Cerebellum (tissue), 4 donors: ENCODE measurements at places on chromosomes 6 and 20.
A peak's percentile ranks its signal among the peaks of the same experiment; 100 is the strongest.

DNA sequence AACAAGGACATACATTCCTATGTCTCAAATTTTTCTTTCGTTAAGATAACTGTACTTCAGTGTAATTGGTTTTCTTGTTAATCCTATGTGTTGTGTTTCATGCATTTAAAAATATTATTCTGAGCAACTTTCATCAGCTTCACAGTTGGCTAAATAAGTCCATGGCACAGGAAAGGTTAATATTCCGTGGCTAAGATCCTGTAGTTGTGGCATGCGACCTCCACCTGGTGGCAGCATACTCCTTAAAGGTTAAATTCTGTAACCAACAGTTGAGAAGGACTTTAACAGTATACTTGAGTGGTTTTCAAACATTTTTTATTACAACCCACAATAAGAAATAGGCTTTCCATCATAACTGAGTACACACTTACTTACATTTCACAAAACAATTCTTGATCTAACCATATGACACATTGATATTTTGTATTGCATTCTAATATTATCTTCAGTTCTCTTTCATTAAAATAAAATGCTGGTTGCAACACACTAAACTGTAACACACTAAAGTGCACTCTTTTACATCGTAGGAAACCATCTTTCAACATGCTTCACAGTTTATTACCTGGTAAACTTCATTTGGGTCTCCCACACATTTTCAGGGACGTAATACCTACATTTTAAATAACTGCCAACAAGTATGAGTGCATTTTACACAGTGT lies 118.3 kb downstream of the SLX4IP start:
- peak; percentile 21 for DNase-seq

- no peak for DNase-seq
Measured at GRCh38 chr20:50144362-50144761, 9.2 kb downstream of the PEDS1 start.

DNA sequence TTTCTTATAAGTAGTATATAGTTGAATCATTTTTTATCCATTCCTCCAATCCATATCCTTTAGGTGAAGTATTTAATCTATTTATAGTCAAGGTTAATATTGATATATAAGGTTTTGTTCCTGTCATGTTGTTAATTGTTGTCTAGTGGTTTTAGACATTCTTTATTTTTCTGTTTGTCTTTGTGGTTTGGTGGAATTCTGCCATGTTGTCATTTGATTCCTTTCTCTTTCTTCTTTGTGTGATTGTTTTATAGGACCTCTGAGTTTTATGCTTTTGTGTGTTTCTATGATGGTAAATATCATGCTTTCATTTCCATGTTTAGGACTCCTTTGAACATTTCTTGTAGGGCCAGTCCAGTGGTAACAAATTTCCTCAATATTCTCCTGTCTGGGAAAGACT lies 450.3 kb upstream of the BTBD3 start:
- DNase-seq: no peak

GRCh38 chr6:37104824-37105147 lies 65.2 kb upstream of the PIM1 start:
- no peak for DNase-seq

DNA sequence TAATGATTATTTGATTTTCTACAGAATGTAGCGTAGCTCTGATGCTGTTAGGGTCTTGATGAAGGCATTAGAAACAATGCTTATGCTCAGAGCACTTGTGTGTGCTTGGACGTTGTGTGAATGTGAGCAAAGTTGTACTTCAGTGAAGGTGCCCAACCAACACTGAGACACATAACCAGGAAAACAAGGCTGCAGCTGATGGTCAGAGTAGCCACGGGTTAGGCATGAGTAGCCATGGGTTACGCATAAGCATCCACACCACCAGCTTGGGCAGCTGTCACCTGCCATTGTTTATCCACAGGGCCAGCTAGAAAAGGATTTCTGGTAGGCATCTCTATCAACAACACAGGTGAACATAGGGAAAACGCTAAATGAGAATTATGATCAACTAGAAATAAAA lies 326.6 kb downstream of the NRN1 start:
- DNase-seq: no peak

GRCh38 chr6:7262746-7263518 lies 50.1 kb downstream of the SSR1 start:
- no peak for DNase-seq

- no peak for DNase-seq
Measured at GRCh38 chr6:56146086-56146485, 101.3 kb downstream of the COL21A1 start.

GRCh38 chr6:46039646-46040045 lies 24.0 kb upstream of the CLIC5 start:
- no peak for DNase-seq

DNA sequence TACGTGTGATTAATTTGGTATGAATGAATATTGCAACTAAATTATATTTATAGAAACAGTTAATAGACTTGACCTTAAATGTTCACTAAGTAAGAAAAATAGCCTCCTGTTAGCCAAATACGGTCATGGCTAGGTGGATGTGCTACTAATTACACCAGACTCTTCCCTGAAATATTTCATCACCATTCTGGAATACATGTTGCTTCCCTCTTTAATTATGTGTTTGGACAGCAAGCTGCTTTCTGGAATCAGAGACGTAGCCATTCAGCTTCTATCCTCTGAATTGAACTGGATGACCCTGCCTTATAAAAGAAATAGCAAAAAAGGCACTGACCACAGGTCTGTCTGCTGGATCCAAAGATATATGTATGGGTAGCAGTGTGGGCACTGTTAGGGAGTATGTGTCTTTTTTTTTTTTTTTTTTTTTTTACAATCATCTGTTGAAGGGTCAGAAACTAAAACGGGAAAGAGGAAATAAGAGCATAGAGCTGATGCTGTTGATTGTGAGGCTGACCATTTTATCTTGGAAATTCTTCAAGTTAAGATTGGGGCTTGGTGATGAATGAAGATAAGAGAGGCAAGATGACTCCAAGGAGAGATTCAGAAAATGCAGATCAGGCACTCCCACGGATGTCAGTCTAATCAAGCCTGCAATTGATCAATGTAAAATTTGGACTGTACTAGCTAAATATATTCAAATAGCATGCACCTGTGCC lies 283.2 kb upstream of the HSF2 start:
- DNase-seq: no peak

DNA sequence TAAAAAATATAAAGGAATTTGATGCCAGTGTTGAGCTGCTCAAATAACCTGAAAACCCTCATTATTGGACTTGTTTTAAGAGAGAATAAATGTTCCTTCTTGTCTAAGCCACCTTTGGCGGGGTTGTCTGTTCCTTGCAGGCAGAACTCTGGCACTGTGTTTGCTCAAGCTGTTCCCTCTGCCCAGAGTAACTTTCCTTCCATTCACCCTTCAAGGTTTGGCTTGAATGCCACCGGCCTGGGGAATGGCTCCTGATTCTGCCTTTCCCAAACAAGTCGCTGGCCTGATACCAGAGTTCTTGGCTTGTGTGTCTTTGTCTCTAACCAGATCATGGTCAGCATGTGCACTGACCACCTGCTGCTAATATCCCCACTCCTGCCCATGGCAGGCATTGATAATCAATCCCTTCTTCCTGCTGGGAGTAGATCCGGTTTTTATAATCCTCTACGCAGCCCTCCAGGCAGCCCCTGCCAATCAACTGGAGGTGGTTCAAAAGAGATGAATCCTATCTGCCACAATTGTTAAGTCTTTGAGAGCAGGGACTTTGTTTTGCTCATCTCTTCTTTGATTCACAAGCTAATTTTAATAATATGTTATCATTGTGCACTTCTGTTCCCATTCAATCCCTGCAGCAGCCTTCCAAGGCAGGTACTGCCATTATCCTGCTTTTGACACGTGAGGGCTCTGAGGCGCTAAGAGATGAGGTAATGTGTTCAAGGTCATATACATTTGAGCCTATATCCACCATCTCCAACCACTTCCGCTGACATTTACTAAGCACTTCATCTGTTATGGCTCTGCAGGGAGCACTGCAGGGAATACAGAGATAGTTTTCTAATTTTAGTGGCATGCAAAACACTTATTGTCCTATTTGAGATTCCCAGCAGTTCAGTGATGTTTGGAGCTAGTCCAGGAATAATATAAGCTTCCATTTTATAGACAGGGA lies 3.1 kb upstream of the CCM2L start:
- peak; percentile 80 for DNase-seq

DNA sequence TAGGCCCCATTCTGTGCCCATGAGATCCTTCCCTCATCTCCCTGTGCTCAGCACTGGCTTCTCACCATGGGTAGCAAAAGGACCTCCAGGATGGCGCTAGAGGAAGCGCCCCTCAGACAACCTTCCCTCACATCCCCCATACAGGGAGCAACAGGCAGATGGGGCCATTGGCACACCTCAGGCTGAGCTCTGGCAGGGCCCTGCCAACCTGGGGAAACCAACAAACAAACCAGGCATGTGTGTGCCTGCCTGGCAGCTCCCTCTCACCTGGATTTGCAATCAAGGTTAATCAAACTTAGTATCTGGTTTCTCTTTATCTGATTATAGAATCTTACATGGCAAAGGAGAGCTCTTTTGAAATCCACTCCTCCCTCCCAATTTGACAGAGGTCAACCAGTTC lies 134.9 kb downstream of the SLC23A2 start:
- no peak for DNase-seq

DNA sequence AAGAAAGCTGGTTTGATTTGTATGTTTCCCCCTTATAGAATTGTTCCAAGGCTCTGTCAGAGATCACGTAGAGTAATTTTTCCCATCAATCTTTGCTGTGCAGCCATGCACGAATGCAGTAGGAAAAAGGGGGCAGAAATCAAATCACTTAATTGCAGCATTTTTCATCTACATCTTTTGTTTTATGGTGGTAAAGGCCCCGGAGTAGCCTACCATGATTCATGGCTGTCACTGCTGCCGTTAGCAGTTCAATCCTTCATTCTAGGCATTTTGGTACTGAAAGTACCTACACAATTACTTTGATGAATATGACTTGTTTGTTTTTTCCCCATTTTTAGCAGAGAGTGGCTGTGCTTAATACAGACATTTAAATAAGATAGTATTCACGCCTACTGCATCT lies 631.9 kb upstream of the MMS22L start:
- DNase-seq: no peak

DNA sequence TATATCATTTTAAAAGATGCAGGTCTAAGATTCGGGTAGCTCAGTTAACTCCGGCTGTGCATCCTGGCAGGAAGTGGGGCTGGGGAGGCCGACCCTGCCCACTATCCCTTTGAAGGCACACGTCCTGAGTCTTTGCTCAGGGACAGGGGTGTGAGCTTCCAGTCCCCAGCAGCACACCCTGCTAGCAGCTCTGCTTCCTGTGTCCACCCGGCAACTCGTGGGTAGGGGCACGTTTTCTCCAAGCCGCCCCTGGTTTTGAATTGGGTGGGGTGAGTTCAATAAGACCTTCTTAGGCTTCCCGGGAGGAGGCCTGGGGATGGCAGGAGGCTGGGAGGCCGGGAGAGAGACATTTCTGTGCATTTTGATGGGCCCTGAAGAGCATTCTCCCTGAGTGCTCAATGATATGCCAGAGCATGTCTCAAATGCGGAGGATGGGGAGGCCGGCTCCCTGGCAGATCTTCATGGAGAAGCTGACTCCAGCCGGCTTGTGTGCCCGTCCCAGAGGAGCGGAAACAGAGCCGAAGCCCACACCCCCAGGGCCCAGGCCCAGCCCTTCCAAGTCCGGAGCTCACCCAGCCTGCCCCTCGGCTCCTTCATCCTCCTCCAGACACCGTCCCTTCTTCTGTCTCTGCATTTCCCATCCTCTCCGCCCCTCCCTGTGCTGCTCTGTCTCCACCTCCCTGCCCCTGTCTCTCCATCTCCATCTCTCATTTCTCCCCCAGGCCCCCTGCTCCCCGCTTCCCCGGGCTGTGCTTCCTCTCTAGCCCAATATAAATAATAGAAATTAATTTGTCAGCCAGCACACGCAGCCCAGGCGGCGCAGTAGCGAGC lies 36.3 kb upstream of the ZFAND3 start:
- peak; percentile 70 for DNase-seq

GRCh38 chr6:105211831-105212230 lies 32.0 kb upstream of the POPDC3 start:
- DNase-seq: no peak

GRCh38 chr6:126945150-126945685 lies 173.3 kb upstream of the RSPO3 start:
- no peak for DNase-seq

DNA sequence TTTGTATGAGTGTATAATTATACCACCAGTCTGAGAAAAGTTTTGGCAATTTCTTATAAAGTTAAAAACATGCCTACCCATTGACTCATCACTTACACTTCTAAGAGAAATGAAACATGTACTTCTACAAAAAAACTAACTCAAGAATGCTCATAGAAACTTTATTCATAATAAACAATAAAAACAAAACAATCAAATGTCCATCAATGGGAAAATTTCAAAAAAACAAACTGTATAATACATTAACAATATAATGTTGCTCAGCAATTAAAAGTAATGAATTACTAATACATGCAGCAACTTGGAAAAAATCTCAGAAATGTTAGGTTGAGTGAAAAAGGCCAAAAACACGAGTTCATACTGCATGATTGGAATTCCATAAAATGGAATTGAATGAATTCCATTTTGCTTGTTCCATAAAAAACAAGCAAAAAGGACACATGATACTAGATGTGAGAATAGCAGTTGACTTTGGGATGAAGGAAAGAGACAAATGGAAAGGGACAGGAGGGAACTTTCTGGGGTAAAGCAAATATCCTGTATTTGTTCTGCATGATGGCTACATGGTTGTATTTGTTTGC lies 726.6 kb downstream of the RFPL4B start:
- DNase-seq: no peak

DNA sequence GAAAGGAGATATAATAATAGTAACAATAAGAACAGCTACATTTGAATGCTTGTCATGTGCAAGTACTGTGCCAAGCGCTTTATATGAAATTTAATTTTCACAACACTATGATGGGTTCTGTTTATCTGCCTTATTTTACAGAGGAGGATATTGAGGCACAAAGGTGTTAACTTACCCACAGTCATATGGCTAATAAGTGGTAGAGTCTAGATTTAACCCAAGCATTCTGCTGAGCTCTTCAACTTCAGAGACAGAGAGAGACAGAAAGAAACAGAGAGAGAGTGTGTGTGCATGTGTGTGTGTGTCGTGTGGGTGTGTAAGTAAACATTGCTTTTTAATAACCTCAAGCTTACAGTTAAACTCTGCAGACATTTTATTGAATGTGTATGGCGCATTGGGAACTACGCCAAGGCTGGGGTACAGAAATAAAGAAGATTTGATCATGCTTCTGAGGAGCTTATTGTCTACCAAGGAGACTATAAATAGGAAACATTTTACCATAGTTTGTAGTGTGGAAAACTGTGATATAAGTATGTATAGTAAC lies 12.9 kb downstream of the TBPL1 start:
- DNase-seq: no peak

- DNase-seq: no peak
Measured at GRCh38 chr20:48532028-48532427, 295.8 kb downstream of the PREX1 start.

DNA sequence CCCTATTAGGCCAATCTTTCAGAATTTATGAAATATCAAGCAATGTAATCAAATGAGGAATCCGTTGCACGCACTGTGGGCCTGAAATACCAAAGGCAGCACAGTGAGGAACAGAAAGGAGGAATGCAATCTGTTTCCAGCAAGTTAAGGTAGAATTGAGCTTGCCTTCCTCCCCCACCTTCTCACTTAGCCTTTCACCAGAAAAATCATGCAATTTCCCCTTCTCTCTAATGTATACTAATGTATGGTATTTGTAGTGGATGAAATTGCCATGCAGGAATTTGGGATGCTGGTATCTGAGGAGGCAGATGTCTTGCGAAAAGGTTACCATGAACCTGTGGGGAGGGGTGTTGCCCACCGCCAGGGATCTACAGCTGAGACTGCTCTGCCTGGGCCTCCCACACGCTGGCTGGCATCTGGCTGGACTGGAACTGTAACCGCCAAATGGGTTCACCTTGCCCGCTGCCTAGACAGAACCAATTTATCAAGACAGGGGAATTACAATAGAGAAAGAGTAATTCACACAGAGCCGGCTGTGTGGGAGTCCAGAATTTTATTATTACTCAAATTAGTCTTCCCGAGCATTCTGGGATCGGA lies 222.4 kb upstream of the MYLIP start:
- no peak for DNase-seq
